ENCODE measurements at places on chromosomes 12 and 14.
A peak's percentile ranks its signal among the peaks of the same experiment; 100 is the strongest.

GRCh38 chr14:62110941-62111340 lies 348.7 kb downstream of the SNAPC1 start:
- DNase-seq: no peak

GRCh38 chr12:127240249-127240929 lies 1026.6 kb upstream of the TMEM132C start:
- no peak for DNase-seq

- DNase-seq: no peak
Observed at GRCh38 chr12:50778663-50779590, 15.0 kb downstream of the ATF1 start.

GRCh38 chr14:77068517-77069200 lies 29.4 kb upstream of the CIPC start:
- no peak for DNase-seq

DNA sequence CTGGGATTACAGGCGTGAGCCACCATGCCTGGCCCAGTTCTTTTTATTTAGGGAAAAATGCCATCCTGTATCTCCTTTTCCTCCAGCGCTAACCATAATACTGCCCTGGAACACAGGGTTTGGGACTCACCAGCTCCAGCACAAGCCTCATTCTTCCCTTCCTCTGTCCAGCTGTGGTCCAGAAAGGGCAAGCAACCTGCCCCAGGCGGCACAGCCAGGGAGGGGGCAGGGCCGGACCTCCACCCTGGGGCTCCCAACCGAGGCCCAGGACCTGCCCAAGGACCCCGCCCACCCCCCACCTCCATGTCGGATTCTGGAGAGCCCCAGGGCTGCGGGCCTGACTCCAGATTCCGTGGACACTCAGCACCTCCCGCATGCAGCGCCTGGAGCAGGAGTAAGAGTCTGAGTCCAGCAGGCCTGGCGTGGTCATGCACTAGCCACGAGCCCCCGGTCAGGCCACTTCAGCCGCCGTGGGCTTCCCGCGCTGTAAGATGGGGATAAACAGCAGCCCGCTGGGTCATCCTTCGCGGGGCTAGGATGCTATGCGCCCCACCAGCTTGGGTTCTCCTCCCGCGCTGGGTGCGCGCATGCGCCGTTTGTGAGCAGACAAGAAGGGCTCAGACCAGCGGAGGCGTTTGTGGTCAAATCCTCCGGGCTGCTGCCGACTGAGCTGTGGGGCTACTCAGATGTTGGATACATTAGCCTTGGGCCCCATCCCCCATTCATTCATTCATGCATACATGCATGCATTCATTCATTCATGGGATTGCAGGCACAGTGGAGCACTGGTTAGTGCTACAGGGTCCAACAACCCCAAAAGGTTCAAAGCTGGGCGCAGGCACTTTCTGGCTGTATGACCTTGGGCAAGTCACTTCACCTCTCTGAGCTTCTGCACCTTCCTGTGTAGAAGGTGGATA lies 16.3 kb downstream of the TMEM119 start:
- DNase-seq: no peak

- DNase-seq: no peak
Observed at GRCh38 chr12:105342464-105342863, 12.0 kb downstream of the C12orf75 start.

- no peak for DNase-seq
Observed at GRCh38 chr14:100523843-100524169, 63.4 kb downstream of the BEGAIN start.

GRCh38 chr14:65303899-65304222 lies 108.7 kb upstream of the FUT8 start:
- DNase-seq: no peak

DNA sequence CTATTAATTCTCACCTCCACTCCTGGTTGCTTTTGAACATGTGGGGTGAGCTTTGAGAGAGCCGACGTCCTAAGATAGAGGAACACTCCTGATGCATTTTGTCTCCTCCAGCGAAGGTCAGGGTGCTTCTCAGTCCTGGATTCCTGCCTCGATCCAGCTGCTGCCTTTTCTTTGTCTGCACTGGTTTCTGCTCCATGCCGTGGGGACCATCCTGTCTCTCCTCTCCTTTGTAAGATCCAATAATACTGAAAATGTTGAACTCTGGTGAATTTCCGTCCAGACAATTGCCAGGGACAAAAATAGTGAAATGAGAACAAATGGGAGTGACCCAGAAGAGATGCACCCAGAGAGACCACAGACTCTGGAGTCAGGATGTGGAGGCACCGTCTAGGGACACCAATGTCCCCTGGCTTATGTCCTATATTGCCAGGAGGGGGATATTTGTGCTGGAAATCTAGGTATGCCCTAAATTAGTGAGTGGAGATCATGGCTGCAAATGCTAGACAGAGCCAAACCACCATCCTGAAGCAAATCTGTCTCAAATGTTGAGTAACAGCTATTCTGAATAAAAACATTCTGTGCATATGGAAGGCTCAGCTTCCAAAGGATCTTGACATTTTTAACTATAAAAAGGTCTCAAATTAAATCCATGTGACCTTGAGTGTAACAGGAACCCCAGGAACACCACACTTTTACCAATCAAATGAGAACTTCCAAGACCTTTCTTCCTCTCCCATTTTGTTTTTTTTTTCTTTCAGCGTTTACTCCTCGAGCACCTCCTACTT lies 170.9 kb downstream of the PPM1H start:
- DNase-seq: no peak

- DNase-seq: no peak
Observed at GRCh38 chr14:31357279-31357678, 63.1 kb downstream of the HEATR5A start.

- DNase-seq: no peak
Observed at GRCh38 chr12:52055731-52056711, 4.8 kb downstream of the NR4A1 start.

DNA sequence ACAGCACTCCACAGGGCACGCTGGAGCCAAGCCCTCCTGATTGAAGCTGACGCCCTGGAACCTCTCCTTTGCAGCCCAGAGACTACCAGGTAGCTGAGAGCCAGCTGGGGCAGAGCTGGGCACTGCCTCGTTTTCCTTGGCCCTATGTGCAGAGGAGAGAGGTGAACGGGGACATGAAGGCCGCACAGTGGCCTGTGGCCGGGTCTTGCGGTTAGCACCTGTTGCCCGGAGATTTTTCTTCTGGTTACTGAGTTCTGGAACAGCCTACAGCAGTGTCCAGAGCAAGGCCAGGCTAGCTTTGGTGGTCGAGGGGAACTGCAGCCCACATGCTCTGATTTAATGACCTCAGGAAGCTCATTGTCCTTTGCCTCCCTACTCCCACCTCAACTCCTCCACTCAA lies 201.3 kb upstream of the PRMT8 start:
- no peak for DNase-seq

GRCh38 chr12:28242496-28243309 lies 52.4 kb downstream of the CCDC91 start:
- DNase-seq: peak; percentile 34

GRCh38 chr12:118063576-118064391 lies 2.8 kb upstream of the WSB2 start:
- peak; percentile 30 for DNase-seq

DNA sequence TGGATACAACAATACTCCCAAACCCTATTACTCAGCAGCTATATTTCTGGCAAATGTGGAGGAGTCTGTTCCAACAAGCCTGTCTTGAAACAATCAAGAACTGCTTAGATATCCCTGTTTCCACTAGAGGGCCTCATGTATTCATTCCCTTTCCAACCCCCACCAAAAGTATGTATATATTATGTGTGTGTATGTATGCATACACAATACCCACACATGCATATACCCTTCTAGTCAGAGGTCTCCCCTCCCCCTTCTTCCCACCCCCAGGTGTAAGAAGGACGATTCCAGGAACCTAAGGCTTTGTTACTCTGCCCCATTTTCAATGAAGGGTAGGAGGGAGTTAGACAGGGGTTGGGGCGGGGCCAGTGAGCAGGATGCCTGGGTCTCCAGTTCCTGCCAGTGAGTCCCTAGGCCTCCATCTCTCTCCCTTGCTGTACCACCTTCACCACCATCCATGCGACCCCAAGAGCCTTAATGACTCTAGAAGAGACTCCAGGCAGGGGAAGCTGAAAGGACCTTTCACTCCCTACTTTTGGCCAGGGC lies at the start of gene DGKA:
Gene DGKA, plus strand, starts transcription at position 392 of the 546 bp plus-strand sequence. CDS start 5,342 bp downstream, outside the sequence.
- peak; percentile 96 for DNase-seq
